ENCODE measurements at places on chromosomes 7 and 10.
A peak's percentile ranks its signal among the peaks of the same experiment; 100 is the strongest.

DNA sequence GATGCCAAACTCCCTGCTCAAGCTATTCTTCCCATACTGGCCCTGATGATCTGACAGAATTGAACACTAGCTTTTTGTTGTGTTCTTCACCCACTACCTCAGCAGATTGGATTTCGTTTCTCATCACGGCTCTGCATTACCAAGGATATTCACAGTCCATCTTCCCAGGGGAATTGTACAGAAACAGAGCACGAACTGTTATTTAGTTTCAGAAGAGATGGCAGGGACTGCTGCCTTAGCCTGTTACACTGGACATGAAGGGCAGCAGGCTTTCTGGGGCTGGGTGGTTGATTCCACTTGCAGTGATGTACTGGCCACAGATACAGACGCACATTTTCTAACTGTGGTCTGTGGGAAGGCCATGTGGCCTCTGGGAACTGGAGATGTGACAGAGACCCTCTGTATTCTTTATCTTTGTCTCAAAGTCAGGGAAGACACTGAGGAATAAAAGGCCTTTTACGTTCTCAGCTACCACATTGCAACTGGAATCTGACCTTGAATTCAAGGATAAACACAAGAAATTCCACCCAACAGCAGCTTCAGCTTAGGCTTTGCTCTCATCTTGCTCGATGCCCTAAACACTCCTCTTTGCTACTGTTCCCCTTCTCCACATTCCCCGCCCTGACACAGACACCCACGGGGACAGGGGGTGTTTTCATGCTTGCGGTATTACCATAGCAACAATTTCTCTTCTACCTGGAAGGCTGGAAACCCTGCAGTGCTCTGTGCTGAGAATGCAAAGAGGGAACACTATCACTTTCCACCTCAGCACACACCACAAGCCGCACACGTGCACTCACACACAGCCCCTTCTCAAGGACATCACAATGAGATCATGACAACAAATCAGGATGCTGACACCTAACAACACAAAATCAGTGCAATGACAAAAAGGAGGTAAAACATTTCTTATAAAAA, 81.7 kb downstream of the RNF216 start:
- no peak for DNase-seq

GRCh38 chr10:57699944-57700343, 567.8 kb downstream of the IPMK start:
- no peak for DNase-seq

GRCh38 chr7:124633740-124634139, 131.9 kb downstream of the GPR37 start:
- DNase-seq = no peak

DNA sequence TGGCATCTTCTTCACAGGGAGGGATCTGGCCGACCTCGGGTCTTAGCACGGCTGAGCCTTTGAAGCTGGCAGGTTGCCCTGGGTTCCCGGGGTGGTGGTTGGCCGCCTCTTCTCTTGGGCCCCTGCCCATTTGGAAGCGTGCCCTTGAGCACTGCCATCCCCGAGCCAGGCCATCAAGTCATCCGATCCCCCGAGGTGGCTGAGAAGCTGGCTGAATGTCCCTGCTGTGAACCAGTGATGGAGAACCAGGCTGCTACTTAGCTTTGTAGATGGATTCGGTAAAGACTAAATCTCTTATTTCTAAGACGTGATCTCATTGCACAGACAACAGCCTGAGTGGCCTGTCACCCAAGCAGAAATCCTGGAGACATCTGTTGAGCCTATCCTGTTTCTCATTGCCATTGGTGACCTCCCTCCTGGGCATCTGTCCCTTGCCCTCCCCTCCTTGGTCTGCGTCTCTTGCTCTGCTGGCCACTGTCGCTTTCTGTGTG, 74.3 kb downstream of the GRK5 start:
- no peak for DNase-seq

GRCh38 chr10:4373612-4374011, 452.4 kb upstream of the AKR1E2 start:
- DNase-seq = no peak

DNA sequence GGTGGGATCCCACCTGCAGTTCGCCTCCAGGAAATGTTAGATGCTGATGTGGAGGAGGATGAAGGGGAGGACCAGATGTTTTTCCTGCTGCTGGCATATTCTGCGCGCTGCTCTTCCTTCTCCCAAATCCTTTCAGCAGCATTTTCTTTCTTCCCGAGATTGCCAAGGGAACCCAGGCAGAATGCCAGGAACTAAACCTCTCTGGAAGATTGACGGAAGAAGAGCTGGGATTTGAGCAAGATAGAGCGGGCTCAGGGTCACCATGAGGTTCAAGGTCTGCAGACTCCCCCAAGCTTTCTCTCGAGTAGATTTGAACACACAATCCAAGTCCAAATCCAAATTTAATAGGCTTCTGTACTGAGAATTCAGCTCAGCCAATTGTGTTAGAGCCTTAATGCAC, 345.2 kb upstream of the C7orf33 start:
- DNase-seq = no peak

DNA sequence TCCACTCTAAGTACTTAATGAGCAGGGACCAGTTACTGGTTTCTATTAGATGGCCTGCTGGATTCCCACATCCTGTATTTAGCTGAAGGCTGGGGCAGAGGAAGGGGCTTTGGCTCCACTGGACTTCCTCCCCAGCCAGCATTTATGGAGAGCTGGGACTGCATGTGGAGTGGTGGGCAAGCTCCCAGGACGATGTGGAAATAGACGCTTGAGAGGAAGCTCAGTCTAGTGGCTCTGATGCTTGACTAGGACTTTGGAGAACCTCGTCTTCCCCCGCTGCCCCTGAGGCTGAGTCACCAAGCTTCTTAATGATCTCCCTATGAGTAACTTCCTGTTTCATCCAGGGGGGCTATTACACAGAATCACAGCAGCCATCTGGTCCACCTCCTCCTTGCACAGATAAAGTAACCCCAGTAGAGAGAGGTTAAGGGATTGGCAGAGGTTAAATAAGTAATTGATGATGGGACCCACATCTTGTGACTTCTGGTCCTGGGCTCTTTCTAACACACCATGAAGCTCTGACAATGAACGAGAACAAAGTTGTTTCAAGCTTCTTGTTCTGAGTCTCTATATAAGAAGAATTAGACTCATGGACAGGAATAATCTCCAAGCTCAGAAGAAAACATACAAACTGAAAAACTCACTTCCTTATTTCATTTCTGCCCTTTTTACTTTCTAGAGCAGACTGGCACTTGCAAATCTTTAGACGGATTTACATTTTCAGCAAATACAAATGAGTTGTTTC, 126.2 kb downstream of the PRPF18 start:
- peak; percentile 57 for DNase-seq

- DNase-seq = no peak
Observed at GRCh38 chr10:131830446-131831130, 70.2 kb upstream of the PPP2R2D start.

DNA sequence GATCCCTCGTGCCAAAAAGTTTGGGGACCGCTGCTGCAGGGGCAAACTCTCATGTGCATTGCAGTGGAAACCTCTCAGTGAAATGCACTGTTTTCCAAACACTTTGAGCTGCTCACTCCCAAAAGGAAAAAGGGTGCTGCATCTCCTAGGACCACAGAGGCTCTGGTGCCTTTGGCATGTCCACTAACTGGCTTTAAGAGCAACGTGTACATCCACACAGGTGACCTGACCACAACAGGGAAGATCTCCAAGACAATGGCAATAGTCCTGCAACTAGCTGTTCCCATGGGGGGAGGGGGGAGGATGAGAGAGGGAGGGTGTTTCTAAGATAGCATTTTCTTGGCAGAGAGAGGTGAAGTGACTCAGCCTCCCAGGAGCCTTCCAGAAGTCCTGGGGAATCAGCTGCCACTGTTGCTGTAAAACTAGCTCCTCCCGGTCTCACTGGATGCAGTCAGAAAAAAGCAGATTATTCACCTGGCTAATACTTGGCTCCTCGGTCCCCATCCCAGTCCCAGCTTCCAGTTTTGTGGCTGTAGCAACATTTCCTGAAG, 181.7 kb downstream of the HECW1 start:
- DNase-seq = no peak

DNA sequence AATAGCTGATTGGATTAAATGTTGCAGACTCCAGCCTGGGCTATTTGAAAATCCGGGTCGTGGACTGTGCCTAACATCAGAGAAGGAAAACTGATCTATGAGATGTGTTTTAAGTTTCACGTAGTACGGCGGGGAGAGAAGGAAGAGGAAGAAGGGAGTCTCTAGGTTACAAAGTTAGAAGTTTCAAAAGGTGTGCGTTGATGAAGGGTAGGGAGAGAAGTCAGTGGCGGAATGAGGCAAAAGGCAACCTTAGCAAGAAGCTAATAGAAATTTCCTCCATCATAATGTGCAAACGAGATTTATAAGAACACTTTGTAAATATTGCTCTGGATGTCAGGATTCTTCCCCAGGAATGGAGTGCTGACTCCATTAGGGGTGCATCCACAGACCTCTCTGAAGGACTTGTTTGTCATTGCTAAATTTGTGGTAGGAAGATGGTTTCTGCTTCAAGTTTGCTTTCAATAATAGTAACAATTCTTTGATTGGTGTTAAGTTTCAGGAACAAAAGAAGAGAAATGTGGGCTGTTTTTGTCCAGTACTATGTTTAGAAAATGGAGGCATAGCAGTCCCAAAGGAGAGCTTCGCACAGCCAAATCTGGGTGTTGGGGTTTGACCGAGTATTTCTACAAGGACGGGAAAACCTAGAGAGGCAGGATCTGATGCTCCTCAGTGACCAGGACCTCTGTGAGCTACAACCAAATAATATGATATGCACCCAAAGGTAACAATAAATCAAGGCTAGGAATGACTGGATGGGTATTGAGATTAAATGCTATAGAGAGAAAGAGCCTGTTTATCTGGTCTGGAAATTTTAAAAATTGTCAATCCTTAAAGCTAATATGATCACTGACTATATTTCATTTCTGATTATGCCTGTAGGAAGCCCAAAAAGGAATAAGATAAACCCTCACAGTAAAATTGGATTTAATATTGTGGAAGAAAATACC, 8.2 kb downstream of the TWIST1 start:
- no peak for DNase-seq

- DNase-seq = peak; percentile 44
Observed at GRCh38 chr7:127751490-127752448, 99.8 kb downstream of the SND1 start.

- DNase-seq = no peak
Observed at GRCh38 chr10:54983255-54983654, 182.2 kb upstream of the PCDH15 start.

DNA sequence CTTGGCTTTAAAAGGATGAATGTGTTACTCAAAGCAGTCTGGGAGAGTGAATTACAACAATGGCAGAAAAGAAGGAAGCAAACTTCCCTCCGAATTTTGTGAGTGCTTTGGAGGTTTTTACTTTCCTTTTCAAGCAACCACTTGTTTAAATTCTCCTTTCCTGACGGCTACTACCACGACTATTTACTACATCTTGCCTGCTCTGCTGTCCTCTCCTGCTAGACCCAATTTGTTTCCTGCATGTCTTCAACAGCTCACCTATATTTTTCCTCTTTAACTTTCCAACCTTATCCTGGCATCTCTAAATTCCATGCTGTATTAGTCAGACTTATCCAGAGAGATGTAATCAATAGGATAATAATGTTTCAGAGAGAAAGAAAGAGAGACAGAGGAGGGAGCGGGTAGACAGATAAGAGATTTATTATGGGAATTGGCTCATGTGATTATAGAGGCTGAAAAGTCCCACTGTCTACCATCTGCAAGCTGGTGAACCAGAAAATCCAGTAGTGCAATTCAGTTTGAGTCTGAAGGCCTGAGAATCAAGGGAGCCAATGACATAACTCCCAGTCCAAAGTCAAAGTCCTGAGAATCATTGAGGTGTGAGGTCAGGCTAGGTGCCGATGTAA, 42.8 kb upstream of the SLC13A1 start:
- no peak for DNase-seq

- DNase-seq = no peak
Observed at GRCh38 chr7:4227105-4228010, 454.7 kb upstream of the FOXK1 start.

DNA sequence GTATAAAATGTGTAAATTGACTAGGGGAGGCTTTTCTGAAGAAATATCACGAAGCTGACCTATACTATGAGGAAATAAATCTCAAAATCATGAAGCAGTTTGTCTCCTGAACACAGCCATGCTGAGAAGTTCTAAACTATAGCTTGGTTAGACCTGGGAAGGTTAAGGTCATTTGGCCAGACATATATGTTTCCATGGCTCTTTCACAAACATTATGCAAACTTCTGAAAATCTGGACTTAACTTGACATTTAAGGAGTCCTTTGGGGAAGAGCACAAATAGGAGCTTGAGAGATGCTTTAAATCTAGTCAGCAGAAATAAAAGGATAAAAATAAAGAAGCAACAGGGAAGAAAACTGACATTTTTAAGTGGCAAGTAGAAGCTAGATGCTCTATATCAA, 115.9 kb upstream of the MEOX2 start:
- no peak for DNase-seq

DNA sequence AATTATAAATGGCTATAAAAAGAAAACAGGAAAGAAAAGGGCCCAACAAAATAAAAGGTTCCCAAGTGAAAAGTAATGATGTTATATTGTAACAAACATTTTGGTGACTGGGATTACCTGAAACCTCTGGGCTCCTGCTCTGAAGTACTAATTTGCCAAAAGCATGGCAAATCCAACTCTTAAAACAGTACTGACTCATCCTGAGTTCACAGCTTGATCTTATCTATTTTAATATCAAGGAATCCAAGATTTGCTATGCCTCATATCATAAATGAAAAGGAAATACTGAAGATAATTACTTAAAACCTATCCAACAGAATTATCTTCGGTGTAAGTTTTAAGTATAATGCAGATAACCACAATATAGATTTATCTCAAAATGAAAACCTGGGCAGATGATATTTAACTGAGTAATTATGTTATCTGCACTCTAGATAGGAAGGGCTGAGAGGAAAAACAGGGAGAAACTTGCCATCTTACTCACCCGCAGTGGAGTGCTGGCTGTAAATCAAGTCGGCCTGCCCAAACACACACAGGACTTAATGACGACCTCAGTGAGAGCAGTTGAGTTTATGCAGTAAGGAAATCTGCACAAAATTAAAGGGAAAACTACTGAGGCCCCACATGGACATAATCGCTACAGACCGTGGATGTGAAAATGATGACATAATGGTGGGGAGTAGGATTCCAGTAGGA, 48.4 kb downstream of the MPP7 start:
- no peak for DNase-seq

- DNase-seq = no peak
Observed at GRCh38 chr10:120749072-120749471, 102.1 kb upstream of the WDR11 start.

DNA sequence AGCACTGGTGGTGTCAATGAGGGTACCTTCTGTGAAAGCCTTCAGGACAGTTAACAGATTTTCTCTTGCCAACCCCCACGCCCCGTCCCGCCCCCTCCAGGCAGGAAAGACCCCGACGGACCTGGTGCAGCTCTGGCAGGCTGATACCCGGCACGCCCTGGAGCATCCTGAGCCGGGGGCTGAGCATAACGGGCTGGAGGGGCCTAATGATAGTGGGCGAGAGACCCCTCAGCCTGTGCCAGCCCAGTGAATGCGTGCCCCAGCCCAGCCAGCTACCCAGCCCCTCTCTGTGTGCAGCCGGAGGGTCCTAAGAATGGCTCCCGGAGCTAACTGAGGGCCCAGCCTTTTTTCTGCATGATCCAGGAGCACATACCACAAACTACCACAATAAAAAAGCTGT, 713 bp upstream of the HOGA1 start:
- no peak for DNase-seq

Measured in KBM-7 (cell line).